NCI-H1105 treated with DMSO at 0.1 percent for 48 hours (cell line): ENCODE measurements at places on chromosomes 12 and 14.

DNA sequence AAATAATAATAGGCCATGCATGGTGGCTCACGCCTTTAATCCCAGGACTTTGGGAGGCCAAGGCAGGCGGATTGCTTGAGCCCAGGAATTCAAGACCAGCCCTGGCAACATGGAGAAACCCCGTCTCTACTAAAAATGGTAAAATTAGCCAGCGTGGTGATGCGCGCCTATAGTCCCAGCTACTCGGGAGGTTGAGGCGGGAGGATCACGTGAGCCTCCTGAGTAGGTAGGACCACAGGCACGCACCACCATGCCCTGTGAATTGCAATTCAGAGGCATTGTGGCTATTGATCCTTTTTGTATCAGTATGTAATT is 2.3 kb downstream of the ARHGDIB start:
- DNase-seq, result no peak

DNA sequence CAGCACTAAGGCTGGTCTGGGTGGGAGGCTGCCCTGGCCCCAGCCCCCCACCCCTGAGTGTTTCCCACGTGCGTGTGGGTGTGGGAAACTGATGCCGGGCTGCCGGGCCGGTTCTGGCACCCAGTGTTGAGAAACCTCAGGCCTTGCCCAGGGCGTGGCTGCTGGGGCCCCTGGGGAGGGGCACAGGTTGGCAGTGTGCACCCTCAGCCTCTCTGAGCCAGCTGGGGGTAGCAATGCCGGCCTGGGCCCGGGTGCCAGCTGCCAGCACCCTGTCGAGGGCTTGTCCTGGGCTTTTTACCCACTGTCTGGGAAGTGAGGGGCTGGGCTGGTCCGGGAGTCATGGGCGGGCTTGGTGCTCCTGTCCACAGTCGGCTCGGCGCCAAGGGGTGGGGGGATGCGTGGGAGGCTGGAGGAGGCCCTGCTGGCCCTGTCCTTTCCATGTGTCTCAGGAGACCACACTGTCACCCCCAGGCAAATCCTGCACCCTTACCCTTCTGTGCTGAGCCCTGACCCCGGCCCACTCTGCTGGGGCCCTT is 15.7 kb downstream of the ASPG start:
- no peak for DNase-seq

DNA sequence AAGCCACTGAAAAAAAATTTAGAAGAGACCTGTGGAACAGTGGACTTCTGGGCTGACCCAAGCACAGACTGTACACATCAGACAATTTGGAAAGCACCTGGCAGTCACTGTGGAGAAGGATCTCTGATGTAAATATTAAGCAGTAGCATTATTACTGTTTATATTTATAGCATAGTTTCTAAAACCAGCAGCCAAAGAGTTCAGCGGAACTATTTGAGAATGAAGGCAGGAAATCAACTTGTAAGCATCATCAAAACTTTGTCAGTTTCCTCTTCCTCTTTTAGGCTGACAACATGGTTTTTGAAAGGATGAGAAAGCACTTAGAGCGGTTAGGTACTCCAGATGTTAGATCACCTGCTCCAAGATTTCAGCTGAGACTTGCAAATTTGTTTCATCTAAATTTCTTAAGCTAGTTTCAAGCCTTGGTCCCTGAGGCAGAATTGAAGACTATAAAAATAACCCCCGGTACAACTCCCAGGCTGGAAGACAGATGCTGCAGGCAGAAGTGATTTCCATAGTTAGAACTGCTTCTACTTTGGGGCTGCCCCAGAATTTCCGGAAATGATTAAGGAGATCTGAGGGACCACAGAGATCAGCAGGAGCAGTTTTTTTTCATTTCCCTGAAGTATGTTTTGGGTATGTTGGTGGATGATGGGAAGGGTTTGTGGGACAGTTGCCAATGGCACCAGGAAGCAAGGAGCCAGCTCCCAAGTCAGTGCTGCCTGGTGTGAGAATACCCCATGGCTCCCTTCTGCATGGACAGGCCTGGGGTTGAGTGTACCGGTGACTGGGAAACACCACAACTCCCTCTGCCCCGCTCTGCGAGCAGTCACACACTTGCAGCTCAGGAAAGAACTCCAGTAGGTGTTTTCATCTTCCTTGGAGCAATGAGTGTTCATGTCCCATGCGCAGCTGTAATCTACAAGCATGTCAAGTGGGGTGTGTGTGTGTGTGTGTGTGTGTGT is 354.5 kb downstream of the NUAK1 start:
- no peak for DNase-seq

DNA sequence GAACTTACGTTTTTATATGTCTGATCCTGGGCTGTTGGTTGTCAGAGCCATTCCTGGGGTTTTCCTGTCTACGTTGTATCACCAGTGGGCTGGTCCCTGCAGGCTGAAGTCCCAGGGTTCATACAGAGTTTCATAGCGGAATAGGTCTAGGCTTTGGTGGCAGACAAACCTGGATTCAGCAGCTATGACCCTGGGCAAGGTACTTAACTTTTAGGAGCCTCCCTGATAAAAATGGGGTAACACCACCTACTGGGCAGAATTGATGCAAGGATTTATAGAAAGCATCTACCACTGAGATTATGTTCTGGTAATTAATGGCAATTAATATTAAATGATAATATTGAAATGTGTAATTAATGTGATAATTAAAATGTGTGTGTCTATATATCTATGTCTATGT is 141.2 kb downstream of the SYNE2 start:
- peak; percentile 10 for DNase-seq

- no peak for DNase-seq
Observed at GRCh38 chr14:32938719-32939253, at the start of gene NPAS3. TSS of gene NPAS3 (plus strand) at chr14:32938879.

DNA sequence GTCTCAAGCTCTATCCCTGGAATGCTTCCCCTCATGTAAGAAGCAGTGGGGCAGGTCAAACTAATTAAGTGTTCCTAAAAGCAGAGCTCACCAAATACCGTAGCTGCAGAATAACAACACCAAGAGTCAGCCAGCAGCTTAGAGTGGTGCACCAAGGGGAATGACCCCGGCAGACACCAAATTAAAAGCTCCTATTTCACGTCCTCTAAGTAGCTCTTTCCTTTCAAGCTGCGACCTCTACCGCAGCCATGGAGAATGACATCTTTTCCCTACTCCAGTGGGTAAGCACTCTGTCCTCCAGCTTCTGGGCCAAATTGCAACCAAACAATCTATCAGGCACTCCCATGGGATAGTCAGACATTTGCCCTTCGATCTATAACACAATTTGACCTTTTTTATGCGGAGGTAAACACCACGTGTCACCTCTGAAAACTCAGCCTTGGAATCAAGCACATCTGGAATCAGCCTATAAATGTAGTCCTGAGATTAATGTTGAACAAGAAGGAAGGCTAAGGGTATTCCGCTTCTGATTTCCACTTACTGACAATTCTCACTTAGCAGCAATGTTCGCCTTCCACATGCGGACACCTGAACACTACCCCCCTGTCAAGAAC is 67.6 kb upstream of the CDKN3 start:
- peak; percentile 68 for DNase-seq

DNA sequence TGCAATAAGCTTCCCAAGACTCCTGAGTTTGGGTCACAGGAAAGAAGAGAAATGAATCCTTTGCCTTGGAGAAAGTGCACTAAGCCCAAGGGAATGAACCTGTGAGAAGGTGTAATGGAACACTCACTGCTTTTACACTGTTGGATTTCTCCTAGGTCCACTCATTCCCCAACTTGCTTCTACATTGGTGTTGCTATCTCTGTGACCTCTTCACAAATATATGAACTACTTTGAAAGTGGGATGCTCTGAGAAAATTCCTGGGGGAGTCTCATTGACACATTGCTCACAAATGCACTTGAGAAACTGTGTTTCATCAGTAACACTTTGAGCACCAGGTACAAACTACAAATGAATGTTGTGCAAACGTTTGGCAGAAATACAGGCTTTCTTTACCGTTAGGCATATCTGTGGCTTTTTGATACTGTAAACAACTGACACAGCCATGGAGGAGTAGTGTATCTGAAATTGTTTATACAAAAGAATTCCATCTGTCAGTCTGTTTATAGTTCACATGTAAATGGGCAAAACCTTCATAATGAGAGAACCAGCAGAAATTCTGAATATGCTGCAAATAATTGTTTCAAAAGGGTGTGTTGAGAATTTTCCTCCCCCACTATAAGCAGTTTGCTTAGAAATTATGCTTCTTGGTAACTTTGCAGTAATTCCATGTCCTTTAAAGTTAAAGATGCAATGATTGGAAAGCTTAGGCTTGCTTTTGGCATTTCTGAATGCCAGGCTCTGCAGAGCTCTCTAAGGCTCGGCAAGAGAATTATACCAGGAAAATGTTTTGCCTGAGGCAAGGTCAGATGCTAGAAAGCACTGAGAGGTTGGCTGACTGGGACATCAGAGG is 348.5 kb upstream of the DDHD1 start:
- DNase-seq, result no peak

GRCh38 chr12:21656905-21657325 is 727 bp downstream of the LDHB start:
- DNase-seq, result no peak
